ENCODE measurements at places on chromosomes 2 and 18. TPM values are rescaled to one million over a fixed set of nuclear protein-coding genes. Genes with fewer than 3 reads are reported as not detected.

DNA sequence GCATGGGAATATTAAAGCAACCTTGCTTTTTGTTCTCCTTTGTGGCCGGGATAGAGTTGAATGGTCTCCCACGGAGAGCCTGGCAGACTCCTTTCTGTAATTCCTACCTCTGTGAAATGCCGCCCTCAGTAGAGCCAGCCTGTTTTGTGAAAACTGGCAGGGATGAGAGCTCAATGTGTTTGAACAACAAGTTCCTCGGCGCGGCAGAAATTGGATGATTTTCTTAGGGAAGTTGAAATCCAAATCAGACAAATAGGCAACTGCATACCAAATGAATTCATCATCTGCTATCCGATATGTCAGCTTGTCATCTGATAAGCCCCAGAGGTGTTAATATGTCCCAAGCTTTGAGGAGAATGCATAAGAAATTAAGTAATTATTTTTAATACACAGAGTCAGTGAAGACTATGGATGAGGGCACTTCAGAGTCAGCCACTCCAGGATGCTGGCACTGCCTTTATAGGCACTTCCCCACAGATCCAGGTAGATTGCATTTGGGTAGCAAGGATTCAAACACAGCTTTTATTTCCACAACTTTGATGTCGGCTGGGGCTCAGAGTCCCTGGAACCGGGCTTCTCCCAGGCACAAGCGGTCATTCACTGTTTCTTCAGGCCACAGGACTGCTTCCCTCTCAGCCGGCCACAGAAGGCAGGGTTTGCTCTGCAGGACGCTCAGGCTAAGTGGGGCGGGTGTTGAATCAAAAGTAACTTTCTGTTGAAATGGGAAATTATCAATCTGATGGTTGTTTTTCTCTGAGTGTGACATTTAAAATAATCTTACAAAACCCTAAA, 82.8 kb upstream of the REV1 start:
- H3K27ac ChIP-seq: no peak overlapping the region
- no peaks in the 10 kb centered on the region for H3K4me1 ChIP-seq
- DNase-seq: no peak
- no peaks in the 10 kb centered on the region for H3K27me3 ChIP-seq

GRCh38 chr2:127514485-127514884, 11.8 kb downstream of the IWS1 start:
- peaks cover 91% of the 10 kb centered on the region for H3K4me1 ChIP-seq
- peak; percentile 63 for DNase-seq
- no peaks in the 10 kb centered on the region for H3K27me3 ChIP-seq
- peaks cover 2% of the 10 kb centered on the region for H3K36me3 ChIP-seq

- no peak for DNase-seq
- no peak overlapping the region for H3K4me3 ChIP-seq
- no peaks in the 10 kb centered on the region for H3K4me1 ChIP-seq
These were observed 38.6 kb upstream of the PLB1 start for GRCh38 chr2:28457237-28457636.

- DNase-seq: no peak
- no peak overlapping the region for H3K27ac ChIP-seq
- H3K4me1 ChIP-seq: no peaks in the 10 kb centered on the region
- H3K27me3 ChIP-seq: no peaks in the 10 kb centered on the region
- H3K4me3 ChIP-seq: no peak overlapping the region
- H3K36me3 ChIP-seq: no peaks in the 10 kb centered on the region
These were observed 46.0 kb downstream of the ARHGEF33 start for GRCh38 chr2:38935568-38936172.

DNA sequence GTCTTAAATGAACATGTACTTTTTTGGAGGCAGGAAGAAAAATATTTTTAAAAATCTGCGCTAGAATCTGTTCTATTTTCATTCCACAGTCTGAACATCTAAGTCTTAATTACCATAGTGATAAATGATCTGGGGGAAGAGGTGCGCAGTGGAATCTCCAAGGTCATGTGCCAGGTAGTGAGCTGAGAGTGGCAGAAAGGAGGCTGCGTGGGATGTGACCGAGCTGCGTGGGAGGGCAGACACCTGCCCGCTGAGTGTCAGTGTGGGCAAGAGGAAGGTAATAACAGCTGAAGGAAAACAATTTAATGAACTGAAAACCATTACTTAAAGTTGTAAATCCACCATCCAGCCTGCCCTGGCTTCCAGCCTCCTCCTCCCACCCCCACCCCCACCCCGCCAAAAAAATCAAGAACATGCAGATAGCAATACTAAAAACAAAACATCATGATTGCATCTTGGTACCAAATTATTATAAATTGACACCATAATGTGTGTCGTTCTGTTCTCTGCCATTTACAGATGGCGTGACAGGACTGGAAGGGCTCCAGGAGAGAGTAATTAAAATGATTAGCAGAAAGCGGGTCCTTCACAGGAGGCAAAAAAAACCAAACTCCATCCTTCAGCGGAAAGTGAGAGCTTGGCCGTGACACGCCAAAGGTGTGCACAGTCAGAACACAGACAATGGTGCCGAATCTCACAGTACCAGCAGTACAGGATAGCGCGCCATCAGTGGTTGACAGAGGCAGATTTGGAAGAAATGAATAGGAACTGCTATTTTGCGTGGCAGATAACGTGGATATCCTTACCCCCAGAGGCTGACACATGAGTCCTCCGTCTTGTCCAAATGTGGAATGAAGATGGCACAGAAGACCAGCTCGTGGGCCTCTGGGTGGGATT, 11.4 kb upstream of the DTNB start:
- no peak overlapping the region for H3K27ac ChIP-seq
- no peak overlapping the region for H3K4me3 ChIP-seq
- DNase-seq: no peak

- H3K36me3 ChIP-seq: no peaks in the 10 kb centered on the region
- no peaks in the 10 kb centered on the region for H3K4me1 ChIP-seq
- no peak overlapping the region for H3K4me3 ChIP-seq
- no peak overlapping the region for H3K27ac ChIP-seq
- H3K27me3 ChIP-seq: no peaks in the 10 kb centered on the region
These were observed 33.5 kb downstream of the MGAT5 start for GRCh38 chr2:134287323-134287722.

- no peaks in the 10 kb centered on the region for H3K27me3 ChIP-seq
- no peak overlapping the region for H3K4me3 ChIP-seq
- DNase-seq: no peak
- H3K27ac ChIP-seq: no peak overlapping the region
These were observed 65.3 kb downstream of the MREG start for GRCh38 chr2:215948051-215948450.

DNA sequence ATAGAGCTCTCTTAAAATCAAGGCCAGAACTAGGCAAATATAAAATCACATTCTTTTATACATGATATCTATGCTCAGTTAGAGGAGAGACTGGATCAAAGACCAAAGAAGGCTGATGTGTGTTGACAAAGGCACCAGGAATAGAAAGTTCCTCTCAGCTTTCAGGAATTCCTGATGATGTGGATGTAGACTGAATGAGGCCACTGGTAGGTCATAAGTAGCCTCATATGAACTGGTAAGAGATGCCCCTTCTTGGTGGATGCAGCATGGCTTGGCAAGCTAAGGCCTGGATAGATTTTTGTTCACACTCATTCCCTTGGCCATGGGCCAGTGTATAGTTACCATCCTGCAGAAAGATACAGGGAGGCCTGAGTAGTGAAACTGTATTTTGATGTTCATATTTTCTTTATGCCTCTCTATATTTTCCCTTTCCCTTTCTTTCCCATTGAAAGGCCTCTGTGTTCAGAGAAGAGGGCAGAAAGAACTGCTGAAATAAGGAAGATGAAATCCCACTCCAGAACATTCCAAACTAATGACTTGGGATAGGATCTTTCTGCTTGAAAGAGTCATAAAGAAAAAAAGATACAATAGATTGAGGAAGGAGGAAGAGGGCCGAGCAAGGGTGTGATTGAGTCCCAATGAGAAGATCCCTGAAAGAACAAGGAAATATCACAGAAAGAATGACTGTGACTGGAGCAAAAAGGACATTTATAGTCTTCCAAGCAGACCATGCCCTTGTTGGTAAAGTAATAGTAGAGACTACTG, 2182.7 kb upstream of the PIK3C3 start:
- no peak for DNase-seq
- no peak overlapping the region for H3K27ac ChIP-seq
- no peaks in the 10 kb centered on the region for H3K36me3 ChIP-seq
- no peaks in the 10 kb centered on the region for H3K27me3 ChIP-seq

GRCh38 chr18:70073432-70073831, 125.8 kb upstream of the CD226 start:
- no peaks in the 10 kb centered on the region for H3K27me3 ChIP-seq
- H3K36me3 ChIP-seq: no peaks in the 10 kb centered on the region
- H3K27ac ChIP-seq: no peak overlapping the region

GRCh38 chr2:1479346-1479745, 66.1 kb downstream of the TPO start:
- no peak overlapping the region for H3K27ac ChIP-seq
- H3K27me3 ChIP-seq: no peaks in the 10 kb centered on the region
- H3K4me3 ChIP-seq: no peak overlapping the region
- no peak for DNase-seq

GRCh38 chr2:221422516-221423209, 149.4 kb downstream of the EPHA4 start:
- no peaks in the 10 kb centered on the region for H3K4me1 ChIP-seq
- no peaks in the 10 kb centered on the region for H3K27me3 ChIP-seq
- no peak for DNase-seq
- no peak overlapping the region for H3K4me3 ChIP-seq
- no peaks in the 10 kb centered on the region for H3K36me3 ChIP-seq
- H3K27ac ChIP-seq: no peak overlapping the region

DNA sequence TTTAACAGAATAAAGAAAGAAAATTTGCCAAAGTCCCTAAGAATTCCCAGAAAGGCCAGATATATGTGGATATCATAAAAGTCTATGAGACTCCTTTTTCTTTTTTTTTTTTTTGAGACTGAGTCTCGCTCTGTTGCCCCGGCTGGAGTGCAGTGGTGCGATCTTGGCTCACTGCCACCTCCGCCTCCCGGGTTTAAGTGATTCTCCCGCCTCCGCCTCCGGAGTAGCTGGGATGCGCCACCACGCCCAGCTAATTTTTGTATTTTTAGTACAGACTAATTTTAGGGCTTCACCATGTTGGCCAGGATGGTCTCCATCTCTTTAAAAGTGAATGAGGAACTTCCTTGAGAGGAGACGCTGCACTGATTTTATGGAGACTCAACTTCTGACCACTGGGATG, 335.2 kb downstream of the FBXO15 start:
- H3K27ac ChIP-seq: no peak overlapping the region
- H3K4me1 ChIP-seq: no peaks in the 10 kb centered on the region
- H3K27me3 ChIP-seq: no peaks in the 10 kb centered on the region
- no peak overlapping the region for H3K4me3 ChIP-seq
- no peaks in the 10 kb centered on the region for H3K36me3 ChIP-seq

- no peaks in the 10 kb centered on the region for H3K27me3 ChIP-seq
- H3K4me3 ChIP-seq: no peak overlapping the region
- no peak for DNase-seq
- no peak overlapping the region for H3K27ac ChIP-seq
These were observed 1176.9 kb downstream of the SUCLG1 start for GRCh38 chr2:83282043-83282795.

DNA sequence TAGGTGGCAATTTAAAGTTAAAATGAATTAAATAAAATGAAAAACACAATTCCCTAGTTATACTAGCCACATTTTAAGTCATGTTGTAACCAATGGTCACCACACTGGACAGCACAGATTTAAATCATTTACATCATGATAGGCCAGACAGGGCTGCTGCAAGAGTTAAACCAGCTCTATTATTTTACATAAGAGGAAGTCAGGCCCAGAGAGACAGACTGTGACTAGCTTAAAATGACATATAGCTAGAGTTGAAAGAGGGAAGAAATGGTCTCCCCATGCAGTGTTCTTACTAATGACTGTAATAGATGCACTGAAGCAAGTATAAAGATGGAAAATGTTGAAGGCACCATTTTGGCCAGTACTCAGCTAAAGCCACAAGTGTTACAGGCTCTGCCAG, 69.6 kb downstream of the SLC66A3 start:
- H3K27me3 ChIP-seq: no peaks in the 10 kb centered on the region
- H3K4me3 ChIP-seq: no peak overlapping the region
- peaks cover 62% of the 10 kb centered on the region for H3K36me3 ChIP-seq
- H3K4me1 ChIP-seq: no peaks in the 10 kb centered on the region

- no peak overlapping the region for H3K4me3 ChIP-seq
- H3K36me3 ChIP-seq: no peaks in the 10 kb centered on the region
- no peak overlapping the region for H3K27ac ChIP-seq
- no peak for DNase-seq
- H3K4me1 ChIP-seq: no peaks in the 10 kb centered on the region
These were observed 1354.9 kb upstream of the TMEFF2 start for GRCh38 chr2:193549661-193550060.

DNA sequence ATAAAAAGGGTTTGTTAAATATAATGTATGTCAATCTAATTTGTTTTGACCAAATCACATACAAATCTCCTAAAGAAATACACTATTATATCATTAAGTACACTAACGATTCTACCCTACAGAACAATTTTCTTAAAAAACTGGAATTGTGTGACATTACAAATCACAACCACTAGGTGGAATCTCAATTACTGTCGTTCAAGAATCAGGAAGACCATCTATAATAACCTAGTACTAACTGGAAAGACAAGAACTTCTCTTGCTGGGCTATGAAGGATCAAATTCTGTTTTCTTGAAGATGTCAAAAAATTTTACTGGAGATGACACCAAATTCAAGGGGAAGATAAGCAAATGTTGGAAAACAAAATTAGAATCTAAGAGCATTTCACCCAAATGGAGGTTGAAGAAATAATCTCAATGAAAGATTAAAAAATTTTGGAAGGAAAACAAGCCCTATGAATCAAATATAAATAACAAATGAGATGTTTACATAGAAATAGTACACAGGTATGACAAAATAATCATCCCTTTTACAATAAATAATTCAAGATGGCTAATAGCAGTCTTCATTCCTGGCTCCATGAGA, 110.9 kb downstream of the STK39 start:
- H3K36me3 ChIP-seq: no peaks in the 10 kb centered on the region
- no peaks in the 10 kb centered on the region for H3K4me1 ChIP-seq
- H3K27me3 ChIP-seq: no peaks in the 10 kb centered on the region
- no peak for DNase-seq
- H3K27ac ChIP-seq: no peak overlapping the region
- no peak overlapping the region for H3K4me3 ChIP-seq

DNA sequence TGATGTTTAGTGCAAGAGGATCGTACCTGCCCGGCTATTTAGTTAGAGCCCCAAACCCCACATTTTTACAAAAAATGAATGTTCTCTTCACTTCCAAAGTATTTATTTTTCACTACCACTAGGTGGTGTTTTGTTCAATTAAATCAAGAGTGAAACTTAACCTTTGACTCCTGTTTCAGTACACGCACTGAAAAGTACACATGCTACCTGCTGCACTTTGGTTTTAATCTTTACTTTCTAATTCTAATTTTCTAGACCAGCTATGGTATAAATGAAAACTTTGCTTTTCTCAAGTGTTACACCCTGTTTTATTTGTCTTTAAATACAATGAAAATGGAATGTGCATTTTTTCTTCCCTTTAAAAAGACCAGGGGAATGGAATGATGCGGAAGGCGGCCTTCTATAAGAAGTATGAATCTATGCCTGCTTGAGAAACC, 31.4 kb upstream of the CHN1 start:
- no peak overlapping the region for H3K27ac ChIP-seq
- H3K27me3 ChIP-seq: no peaks in the 10 kb centered on the region
- H3K36me3 ChIP-seq: no peaks in the 10 kb centered on the region
- no peak overlapping the region for H3K4me3 ChIP-seq
- DNase-seq: no peak

- DNase-seq: no peak
- no peaks in the 10 kb centered on the region for H3K27me3 ChIP-seq
- H3K36me3 ChIP-seq: peaks cover 10% of the 10 kb centered on the region
- H3K4me3 ChIP-seq: no peak overlapping the region
- H3K27ac ChIP-seq: no peak overlapping the region
- H3K4me1 ChIP-seq: peaks cover 22% of the 10 kb centered on the region
These were observed 90.8 kb upstream of the ZFP36L2 start for GRCh38 chr2:43317194-43317593.

TXNL1 gene
- 172 TPM for total RNA-seq

CLEC4F gene
- total RNA-seq: 0.64 TPM

CHRND gene
- total RNA-seq: 115 TPM

CNRIP1 gene
- 9.2 TPM for total RNA-seq

SCN7A gene
- 3.9 TPM for total RNA-seq
